Naive thymus-derived CD4-positive, alpha-beta T cell (primary cell): ENCODE measurements at places on chromosomes 13 and 19.
A peak's percentile ranks its signal among the peaks of the same experiment; 100 is the strongest.

GRCh38 chr19:2268480-2268830 lies 12.2 kb upstream of the JSRP1 start:
- DNase-seq, result no peak

GRCh38 chr13:113742000-113742441 lies 17.0 kb upstream of the TMEM255B start:
- DNase-seq, result no peak

DNA sequence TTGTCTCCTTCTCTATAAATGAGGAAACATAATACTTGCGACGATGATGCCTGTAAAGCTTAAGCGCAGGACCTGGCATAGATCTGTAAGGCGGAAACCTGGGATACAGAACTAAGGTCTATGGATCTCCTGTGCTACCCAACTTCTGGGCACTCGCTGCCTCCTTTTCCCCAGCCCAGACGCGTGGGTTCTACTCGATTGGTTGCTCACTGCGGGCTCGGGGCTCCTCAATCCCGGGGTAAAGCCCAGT lies 615 bp upstream of the PSMC4 start:
- DNase-seq, result no peak

DNA sequence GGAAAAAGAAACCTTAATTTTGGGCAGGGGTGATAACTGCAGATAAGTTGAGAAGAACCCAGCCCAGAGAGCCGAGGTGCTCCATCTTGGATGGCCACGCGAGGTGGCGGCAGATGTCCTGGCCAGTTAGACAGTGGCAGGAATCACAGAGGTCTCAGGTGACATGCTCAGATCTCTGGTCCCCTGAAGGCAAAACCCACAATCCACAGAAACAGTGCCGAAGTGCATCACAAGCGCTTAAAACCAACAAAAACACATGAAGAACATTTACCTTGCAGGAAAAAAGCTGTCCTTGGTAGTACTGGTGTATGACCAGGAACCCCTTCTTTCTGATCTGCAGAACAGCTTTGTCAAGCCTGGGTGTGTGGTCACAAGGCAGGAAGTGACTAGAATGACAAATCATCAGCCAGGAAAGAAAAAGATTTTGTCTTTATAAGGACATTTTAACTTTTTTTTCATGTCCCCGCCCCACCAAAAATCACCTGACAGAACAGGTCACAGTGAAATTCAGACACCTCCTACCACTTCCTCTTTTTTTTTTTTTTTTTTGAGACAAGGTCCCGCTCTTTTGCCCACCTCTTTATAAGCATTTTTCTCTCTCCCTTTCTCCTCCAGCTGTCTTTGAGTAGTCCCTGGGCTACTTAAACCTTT lies at the start of gene LCP1:
LCP1 (minus strand) TSS at position 338 of the 651 bp plus-strand sequence. CDS start 22,515 bp downstream, outside the sequence.
- peak; percentile 93 for DNase-seq

GRCh38 chr13:66111628-66112027 lies 1118.5 kb downstream of the PCDH9 start:
- no peak for DNase-seq

GRCh38 chr13:114089341-114089740 lies 43.1 kb downstream of the RASA3 start:
- no peak for DNase-seq

DNA sequence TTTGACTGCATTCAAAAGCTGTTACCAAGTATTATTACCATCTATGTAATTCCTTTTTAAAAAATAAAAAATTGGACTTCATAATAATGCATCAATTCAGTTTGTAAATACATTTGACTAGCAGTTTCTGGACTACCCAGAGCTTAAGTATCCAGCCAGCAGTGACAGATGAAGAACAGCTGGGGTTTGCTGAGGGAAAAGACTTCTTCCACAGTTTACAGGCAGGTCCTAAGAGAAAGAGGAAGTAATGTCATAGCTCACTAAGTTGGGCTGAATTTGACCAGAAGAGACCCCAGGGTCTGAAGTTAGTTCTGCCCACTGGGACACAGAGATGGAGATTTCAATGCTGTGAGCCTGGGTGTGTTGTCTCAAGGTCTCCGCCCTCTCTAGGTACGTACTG lies 96.4 kb downstream of the MBNL2 start:
- DNase-seq, result no peak

DNA sequence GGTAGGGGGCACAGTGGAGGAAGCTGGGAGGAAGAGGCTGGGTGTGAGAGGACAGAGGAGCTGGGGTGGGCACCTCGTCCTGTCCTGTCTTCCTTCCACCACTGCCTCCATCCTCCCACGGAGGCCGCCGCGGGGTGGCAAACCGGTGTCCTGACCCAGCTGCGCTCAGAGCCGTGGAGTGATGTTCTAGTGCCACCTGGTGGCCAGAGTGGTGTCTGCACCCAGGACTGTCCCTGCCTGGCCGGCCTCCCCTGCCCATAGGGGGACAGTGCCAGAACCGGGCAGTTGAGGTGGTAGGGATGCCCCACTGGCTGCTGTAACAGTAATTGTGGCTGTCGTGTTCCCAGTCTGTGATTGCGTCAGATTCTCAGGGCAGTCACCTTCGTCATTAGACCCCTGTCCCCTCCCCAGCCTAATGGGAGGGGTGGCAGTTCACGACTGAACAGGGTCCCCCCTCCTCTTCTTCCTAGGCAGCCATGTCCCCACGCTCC lies 11.1 kb upstream of the ARRDC2 start:
- peak; percentile 75 for DNase-seq

GRCh38 chr13:44278166-44278565 lies 95.5 kb upstream of the SERP2 start:
- DNase-seq, result peak; percentile 47

GRCh38 chr13:20869540-20869939 lies 33.0 kb downstream of the XPO4 start:
- no peak for DNase-seq

- DNase-seq, result peak; percentile 67
Observed at GRCh38 chr19:10388957-10389356, 8.6 kb upstream of the TYK2 start.

DNA sequence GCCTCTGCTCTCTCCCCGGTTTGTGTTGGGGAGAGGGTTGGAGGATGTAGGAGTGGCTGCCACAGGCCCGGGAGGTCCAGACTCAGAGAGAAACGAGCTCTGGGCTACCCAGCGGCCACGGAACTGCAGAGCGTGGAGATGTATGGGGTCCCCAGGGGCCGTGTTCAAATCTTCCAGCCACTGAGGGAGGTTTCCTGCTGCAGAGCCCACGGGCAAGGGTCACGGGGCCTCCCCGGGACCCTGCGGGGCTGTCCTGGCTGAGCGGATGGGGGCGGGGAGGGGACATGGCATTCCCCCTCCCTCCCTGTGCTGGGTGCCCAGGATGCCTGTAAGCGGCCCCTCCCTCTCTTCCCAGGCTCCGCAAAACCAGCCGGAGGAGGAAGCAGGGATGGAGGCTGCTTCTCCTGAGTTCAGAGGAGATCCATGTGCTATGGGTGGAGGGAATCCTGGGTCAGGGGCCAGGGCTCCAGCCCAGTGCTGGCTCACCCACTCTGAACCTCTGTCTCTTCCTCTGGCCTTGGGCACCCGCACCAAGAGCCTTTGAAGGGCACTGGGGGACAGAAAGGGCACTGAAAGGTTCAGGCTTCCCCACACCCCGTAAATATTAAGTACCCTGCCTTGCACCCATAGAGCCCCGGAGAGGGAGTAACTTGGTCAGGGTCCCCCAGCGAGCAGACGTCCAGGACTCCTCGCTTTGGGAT lies 22.6 kb downstream of the SMIM24 start:
- DNase-seq, result no peak

GRCh38 chr13:30016398-30016797 lies 166.0 kb upstream of the UBL3 start:
- DNase-seq, result no peak

- DNase-seq, result no peak
Observed at GRCh38 chr13:72545030-72545719, 182.3 kb downstream of the MZT1 start.

GRCh38 chr19:33699754-33700407 lies 78.1 kb downstream of the CHST8 start:
- DNase-seq, result no peak

GRCh38 chr13:99966064-99966805 lies 5.3 kb downstream of the ZIC5 start:
- DNase-seq, result no peak

DNA sequence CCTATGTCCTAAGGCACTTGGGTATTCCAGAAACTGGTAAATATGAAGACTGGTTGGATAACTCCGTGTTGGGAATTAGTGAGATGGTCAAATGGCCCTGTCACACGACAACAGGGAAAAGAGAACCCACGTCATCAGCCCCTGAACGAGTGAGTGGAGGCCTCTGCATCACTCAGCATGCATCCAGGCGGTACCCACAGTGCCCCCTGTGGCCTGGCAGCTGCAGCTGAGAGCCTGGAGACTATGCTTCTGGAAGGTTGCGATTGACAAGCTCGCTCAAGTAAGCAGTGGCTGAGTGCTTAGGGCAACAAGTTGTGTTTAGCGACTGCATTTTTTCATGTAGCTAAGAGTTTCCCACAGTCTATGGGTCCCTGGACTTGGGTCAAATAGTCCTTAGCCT lies 55.9 kb downstream of the COL4A2 start:
- no peak for DNase-seq

- DNase-seq, result no peak
Observed at GRCh38 chr19:58183817-58184215, 955 bp downstream of the ZNF274 start.

GRCh38 chr13:34577051-34577450 lies 365.0 kb upstream of the NBEA start:
- DNase-seq, result no peak

- DNase-seq, result no peak
Observed at GRCh38 chr13:50693727-50694126, 149.8 kb downstream of the DLEU7 start.

GRCh38 chr19:11247391-11247790 lies 8.0 kb downstream of the ANGPTL8 start:
- DNase-seq, result no peak

DNA sequence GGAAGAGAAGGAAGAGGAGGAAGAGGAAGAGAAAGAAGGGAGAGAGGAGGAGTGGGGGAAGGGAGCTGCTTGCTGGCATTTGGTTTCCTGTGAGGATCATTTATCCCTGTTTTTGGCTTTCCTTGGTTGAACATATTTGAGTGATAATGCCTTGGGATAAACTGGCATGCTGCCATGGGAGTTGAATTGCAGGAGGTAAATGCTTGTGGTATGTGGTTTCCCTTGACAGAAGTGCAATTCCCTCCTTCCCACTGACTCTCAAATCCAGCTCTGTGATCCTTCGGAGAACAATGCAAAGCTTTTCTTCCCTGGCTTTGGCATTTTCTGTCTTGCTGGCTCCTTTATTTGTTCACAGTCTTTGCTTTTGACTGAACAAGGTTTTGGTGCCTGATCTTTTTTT lies 27.2 kb upstream of the CBY2 start:
- DNase-seq, result no peak

DNA sequence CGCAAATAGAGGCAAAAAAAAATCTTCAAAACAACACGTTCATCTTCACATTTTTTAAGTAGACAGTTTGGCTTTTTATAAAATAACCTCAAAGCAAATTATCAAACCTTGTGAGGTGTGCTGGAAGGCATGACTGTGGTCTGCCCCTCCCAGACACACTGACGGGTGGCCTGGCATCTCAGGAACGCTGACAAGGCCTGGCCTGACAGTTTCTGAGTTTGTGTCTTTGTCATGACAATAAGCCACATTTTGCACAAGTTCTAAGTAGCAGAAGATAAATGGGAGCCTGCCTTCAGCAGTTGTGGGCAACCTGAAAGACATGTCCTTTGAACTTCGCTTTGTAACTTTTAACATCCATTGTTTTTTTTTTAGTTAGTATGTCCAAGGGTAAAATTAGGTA lies 38.5 kb downstream of the SOX21 start:
- no peak for DNase-seq

- no peak for DNase-seq
Observed at GRCh38 chr19:12828494-12828893, 5.9 kb downstream of the RTBDN start.

DNA sequence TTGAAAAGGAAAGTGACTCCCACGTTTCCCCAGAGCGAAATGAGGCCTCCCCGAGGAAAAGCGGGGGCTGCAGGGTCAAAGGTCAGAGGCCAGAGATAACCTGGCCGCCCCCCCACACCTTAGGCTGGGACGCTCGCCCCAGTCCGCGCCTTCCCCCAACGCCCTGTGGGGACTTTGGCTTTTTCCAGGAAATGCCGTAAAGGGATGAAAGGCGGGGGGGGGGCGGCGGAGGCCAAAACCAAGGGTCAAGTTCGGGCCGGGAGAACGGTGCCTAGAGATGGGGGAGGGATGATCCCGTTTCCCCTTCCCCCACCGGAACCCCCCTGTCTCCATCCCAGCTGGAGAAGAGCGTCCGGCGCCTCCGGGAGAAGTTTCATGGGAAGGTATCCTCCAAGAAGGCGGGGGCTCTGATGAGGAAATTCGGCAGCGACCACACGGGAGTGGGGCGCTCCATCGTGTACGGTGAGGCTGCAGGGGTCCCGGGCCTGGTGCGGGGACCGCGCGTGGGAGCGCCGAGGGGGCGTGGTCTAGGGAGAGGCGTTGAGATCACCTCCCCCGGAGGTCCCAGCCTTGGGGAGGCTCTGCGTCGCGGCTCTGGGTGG lies 575 bp downstream of the SHFL start:
- peak; percentile 53 for DNase-seq

DNA sequence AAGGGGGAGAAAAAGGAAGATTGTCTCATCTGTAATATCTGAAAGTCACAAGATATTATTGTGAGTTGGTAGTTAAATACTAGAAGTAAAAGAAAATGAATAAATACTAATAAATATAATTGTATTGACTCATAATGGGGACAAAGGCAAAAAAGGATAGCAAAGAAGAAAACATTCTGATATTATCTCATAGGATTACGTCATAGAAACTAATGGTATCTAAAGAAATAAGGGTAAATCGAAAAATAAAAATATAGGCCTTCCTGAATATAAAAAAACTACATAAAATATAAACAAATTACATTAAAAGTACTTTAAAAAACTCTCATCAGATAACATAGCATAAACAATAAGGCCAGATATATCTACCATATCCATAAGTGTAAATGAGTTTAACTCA lies 38.6 kb upstream of the TDRD3 start:
- no peak for DNase-seq

- no peak for DNase-seq
Observed at GRCh38 chr13:108902405-108903155, 273.2 kb downstream of the MYO16 start.

- no peak for DNase-seq
Observed at GRCh38 chr19:6532244-6532999, 1.6 kb downstream of the TNFSF9 start.

- no peak for DNase-seq
Observed at GRCh38 chr13:98632961-98633360, 56.1 kb upstream of the STK24 start.

DNA sequence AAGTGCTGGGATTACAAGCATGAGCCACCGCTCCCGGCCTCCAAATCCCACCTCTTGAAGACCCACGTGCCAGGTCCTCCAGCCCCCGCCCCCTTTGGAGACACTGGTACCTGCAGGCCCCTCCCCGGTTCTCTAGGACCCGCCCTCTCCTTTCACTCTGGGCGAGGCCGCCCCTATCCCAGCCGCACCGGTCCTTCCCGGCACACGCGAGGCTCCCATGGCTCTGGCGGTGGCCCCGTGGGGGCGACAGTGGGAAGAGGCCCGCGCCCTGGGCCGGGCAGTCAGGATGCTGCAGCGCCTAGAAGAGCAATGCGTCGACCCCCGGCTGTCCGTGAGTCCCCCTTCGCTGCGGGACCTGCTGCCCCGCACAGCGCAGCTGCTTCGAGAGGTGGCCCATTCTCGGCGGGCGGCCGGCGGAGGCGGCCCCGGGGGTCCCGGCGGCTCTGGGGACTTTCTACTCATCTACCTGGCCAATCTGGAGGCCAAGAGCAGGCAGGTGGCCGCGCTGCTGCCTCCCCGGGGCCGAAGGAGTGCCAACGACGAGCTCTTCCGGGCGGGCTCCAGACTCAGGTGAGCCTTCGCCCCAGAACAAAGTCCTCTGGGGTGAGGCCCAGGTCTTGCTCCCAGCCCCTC lies at the start of gene CBLC:
CBLC (plus strand) TSS at position 176 of the 633 bp plus-strand sequence; CDS start at position 218, 42 bp downstream.
- no peak for DNase-seq

- DNase-seq, result no peak
Observed at GRCh38 chr13:101155920-101156319, 260.4 kb downstream of the NALCN start.
